Erythroblast (primary cell): ENCODE measurements at places on chromosomes 5 and 9.
A peak's percentile ranks its signal among the peaks of the same experiment; 100 is the strongest.

DNA sequence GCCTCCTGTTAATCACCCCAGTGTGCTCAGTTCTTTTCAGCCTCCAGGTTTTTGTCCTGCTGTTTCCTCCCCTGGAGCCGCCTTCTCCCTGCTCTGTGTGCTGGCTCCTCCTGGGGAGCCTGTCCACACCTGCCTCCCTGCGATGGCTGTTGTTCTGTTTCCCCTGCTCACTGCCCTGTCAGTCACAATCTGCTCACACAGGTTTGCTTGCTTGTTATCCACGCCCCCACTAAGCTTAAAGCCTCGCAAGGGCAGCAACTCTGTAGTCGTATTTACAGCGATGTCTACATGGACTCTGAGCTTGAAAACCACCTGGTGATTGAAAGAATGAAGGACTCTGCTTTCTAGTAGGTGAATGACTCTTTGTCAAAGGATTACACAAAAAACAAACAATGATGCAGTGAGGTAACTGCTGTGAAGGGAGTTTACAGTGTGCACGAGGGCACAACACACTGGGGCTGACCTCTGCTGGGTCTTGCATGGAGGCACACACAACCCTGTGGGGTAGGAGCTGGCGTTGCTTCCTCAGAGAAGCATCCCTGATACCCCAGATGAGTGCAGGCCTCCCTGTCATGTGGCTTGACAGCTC is 39.6 kb upstream of the TEX48 start:
- DNase-seq, result no peak

- DNase-seq, result peak; percentile 70
These were observed 880.1 kb upstream of the SEMA6A start for GRCh38 chr5:117454716-117455212.

GRCh38 chr5:61000887-61001286 is 55.9 kb downstream of the NDUFAF2 start:
- no peak for DNase-seq

DNA sequence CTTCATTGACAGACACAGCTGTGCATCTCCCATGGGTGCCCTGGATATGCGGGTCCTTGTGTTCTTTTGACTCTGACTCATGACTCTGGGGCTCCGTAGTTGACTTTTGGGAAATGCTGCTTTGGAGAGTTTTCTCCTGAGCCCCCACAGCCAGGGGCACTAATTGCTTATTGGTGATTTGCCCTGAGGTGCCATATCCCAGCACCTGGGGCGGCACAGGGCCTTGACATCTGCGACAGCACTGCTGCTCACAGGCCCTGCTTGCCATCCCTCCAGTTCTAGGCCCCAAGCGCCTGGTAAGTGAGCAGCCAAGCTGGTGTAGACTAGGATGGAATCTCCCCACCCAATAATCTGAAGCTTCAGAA is 75.1 kb downstream of the AMBP start:
- DNase-seq, result no peak

- no peak for DNase-seq
These were observed 69.6 kb upstream of the ABCA1 start for GRCh38 chr9:104997536-104997935.

DNA sequence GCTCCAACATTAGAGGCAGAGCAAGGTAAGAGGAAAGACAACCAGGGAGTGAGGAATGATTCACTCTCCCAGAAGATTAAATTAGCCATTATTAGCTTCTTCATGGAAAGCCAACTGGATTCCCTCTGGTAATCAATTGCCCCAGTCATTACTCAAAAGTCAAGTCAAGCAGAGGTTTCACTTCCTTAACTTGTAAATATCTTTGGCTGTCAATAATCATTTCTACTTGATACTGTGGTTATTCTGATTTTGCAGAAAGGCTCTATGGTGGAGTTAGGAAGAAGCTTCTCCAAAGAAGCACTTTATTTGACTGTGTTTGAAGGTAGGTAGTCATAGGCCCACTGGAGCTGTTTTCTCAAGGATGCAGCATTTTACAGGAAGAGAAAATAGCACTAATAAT is 78.0 kb downstream of the JAKMIP2 start:
- no peak for DNase-seq

DNA sequence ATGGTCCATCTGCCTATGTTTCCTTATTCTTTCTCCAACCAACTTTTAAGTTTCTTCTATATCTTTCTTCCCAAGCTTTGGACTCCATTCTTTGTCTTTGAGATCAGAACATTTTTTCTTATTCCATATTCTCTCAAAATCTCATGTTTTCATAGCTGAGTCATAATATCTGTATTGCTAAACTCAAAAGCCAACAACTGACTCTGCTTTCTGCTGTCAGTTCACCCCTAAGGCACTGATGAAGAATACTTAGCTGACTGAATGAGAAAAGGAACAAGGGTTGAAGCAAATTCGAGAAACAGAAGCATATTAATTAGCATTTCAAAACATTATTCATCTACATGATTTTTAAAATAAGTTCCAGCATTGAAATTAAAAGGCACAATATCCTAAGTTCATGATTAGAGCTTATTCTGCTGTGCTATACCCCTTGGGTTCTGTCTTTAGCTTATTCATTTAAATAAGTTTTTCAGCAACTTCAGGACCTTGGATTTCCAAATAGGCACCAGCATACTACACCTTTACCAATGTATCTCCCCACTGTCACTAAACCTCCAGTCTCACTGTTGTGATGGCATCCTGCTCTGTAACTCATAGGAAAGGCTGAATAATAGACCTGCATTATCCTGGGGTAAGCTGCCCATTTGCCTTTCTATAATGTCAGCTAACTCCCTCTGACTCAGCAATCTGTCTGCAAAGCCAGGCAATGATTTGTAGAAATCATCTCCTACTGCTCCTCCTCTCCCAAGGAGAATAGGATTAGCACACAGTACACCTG is 49.9 kb upstream of the C5orf46 start:
- no peak for DNase-seq

- DNase-seq, result no peak
These were observed 9.9 kb upstream of the ALDOB start for GRCh38 chr9:101445353-101446029.

- no peak for DNase-seq
These were observed 142.4 kb upstream of the IRX4 start for GRCh38 chr5:2024986-2025721.

- no peak for DNase-seq
These were observed 60.3 kb upstream of the RFX3 start for GRCh38 chr9:3586066-3586465.

DNA sequence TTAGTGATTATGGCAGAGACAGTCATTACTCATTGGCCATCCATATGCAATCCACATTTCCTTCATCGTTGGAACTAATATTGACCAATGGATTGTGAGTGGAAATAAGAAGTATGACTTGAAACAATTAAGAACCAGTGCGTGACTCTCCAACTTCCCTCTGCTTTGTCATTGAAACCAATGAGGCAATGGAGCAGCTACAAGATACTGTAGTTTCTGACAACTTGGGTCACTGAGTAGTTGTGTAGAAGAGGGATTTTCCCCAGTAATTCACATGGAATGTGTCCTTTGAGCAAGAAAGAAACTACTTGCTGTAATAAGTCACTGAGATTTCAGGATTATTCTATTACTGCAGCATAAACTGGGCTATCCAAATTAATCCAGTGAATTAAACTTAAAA is 785.3 kb upstream of the RIOK2 start:
- DNase-seq, result no peak

- DNase-seq, result no peak
These were observed 339.4 kb downstream of the KDM4C start for GRCh38 chr9:7097040-7097715.

GRCh38 chr5:98064118-98064685 is 709.3 kb upstream of the RGMB start:
- DNase-seq, result no peak

DNA sequence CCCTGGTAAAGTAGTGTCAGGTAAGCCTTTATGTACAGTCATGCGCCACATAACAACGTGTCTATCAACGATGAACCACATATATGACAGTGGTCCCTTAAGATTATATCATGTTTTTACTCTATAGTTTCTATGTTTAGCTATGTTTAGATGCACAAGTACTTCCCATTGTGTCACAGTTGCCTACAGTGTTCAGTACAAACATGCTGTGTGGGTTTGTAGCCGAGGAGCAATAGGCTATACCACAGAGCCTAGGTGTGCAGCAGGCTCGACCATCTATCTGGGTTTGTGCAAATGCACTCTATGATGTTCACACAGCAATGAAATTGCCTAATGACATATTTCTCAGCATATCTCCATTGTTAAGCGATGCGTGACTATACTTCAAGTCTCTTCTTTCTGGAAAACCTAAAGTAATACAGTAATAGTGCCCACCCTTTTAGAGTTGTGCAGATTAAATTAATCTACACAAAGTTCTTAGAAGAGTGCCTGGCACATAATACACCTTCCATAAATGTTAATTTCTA is 295.9 kb downstream of the ARHGAP26 start:
- DNase-seq, result no peak

DNA sequence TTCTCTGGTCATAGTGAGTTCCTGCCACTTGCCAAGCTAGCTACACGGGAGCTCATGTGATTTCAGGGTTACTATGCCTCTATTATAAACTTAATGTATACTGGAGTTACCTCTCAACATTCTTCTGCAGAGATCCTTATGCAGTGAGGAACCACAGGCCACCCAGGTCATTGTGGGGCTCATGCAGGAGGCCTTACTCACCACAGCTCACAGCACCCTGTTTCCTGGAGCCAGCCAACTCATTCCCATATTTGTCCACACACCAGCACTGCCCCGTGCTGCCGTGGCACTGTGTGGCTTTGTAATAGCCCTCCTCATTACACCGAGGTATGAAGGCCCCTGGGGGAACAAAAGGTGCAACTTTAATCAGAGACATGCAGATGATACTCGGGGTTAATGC is 520.0 kb downstream of the SPOCK1 start:
- no peak for DNase-seq

GRCh38 chr9:136978073-136978864 is 965 bp downstream of the PTGDS start:
- DNase-seq, result peak; percentile 83

DNA sequence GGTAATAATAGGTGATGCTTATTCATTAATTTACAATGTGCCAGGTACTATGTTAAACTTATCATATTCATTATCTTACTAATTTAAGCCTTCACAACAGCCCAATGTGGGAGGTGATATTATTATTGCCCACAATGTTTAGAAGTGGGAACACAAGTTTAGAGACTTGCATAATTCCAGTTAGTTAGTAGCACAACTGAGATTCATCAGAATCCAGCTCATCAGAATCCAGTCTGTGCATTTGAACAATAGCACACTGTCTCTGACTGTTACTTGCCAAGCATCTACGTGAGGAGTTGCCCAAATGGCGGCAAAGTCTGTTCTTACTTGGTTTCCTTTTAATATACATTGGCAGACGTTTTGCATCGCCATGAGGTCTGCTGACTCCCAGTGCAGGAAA is 110.9 kb upstream of the BASP1 start:
- no peak for DNase-seq

GRCh38 chr5:14664270-14665100 is at the start of gene OTULIN:
Gene OTULIN (plus strand): TSS chr5:14664718. CDS start chr5:14664826, 108 bp downstream.
- peak; percentile 96 for DNase-seq

GRCh38 chr5:168879929-168880328 is 300.8 kb upstream of the PANK3 start:
- DNase-seq, result no peak

GRCh38 chr9:136939996-136940525 is 4.5 kb downstream of the FBXW5 start:
- no peak for DNase-seq

DNA sequence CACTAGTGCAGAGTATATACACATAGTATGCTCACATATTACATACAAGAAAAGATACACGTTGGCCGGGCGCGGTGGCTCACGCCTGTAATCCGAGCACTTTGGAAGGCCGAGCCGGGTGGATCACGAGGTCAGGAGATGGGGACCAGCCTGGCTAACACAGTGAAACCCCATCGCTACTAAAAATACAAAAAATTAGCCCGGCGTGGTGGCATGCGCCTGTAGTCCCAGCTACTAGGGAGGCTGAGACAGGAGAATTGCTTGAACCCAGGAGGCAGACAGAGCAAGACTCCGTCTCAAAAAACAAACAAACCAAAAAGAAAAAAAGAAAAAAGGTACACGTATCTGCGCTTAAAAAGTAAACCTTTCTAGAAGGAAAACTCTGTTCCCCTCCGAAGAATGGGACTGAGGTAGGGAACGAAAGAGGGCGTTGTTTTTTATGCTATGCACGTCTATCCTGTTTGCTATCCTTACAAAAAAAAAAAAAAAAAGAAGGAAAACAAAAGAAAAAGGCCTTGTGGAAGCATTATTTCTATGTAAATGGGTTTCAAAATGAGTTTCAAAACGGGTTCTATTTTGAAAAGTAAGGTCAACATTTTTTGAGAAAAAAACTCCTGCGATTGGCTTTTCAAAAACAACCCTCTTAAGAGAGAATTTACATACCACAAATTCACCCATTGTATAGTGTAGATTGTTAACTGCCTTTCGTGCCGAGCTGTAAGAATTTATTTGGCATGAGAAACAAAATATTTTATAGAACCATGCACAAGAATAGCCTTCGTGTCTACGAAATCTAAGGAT is 1.2 kb downstream of the AK3 start:
- DNase-seq, result no peak

GRCh38 chr5:135174315-135175096 is 140.5 kb upstream of the PITX1 start:
- DNase-seq, result peak; percentile 21

GRCh38 chr5:76495870-76496269 is 92.8 kb downstream of the IQGAP2 start:
- DNase-seq, result no peak

DNA sequence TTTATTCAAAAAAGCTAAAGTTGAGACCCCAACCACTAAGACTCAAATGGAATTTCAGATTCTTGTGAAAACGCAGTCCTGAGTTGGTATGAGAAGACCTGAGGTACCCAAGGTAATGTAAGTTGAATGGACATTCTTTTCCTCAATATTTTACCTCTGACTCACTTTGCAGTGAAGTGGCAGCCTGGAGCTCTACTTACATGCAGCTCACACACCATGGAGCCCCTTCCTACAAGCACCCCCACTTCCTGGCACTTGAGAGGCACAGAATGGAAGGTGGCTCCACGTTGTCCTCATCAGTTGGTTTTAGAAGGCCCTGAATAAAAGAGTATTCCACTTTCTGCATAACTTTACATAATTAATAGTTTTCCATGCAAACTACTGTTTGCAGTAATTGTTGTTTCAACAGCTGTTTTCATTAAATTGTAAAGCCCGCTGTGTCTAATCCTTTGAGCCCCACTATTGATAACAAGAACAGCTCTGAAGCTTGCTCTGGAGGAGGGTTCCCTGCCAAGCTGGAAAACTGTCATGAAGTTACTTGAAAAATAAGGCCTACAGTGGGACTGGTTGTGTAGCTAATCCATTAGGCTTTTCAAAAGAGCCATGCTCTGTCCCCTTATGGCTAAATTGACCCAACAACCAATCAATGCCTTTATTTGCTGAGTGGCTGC is 102.2 kb upstream of the SPATA31D4 start:
- no peak for DNase-seq

- DNase-seq, result no peak
These were observed 9.7 kb downstream of the GRIN1 start for GRCh38 chr9:137148661-137149060.

GRCh38 chr9:127356906-127357305 is 40.1 kb upstream of the SLC2A8 start:
- no peak for DNase-seq

DNA sequence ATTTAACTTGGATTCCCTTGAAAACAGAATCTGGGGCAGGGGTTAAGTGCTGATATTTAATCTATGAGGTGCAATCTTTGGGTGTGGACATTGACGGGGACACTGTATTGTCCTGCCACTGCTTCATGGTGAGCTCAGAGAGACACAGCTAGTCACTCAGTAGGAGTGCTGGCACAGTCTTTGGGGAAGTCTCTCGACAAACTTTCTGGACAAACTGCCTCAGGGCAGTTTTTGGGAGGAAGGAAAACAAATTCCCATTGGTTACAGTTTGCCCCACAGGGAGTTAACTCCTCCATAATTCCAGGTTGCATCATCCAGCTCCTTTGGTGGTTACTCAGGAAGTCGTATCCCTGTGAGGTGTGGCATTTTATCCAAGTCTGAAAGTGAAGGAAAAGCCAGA is 17.9 kb downstream of the HNRNPK start:
- peak; percentile 18 for DNase-seq
